ENCODE measurements at places on chromosomes 5 and 9. TPM values are rescaled to one million over a fixed set of nuclear protein-coding genes. Genes with fewer than 3 reads are reported as not detected.

PLAC8L1 gene
- total RNA-seq, result not detected

IL3 gene
- total RNA-seq, result not detected

BBLN gene
- total RNA-seq, result 30.3 TPM

WWC1 gene
- total RNA-seq, result 2.2 TPM

IRX4 gene
- not detected for total RNA-seq

FGF1 gene
- 16.0 TPM for total RNA-seq

UBAC1 gene
- 27.6 TPM for total RNA-seq

ERAP2 gene
- 15.8 TPM for total RNA-seq

GGTA1 gene
- not detected for total RNA-seq

IFNA2 gene
- total RNA-seq, result not detected

GDNF gene
- total RNA-seq, result 0.43 TPM

RANBP17 gene
- total RNA-seq, result 33.7 TPM

LCN9 gene
- total RNA-seq, result not detected

XPA gene
- 9.0 TPM for total RNA-seq

SUSD3 gene
- total RNA-seq, result 3.2 TPM

LHX3 gene
- not detected for total RNA-seq

SCGB3A2 gene
- total RNA-seq, result not detected

WNT8A gene
- total RNA-seq, result not detected

GABRA6 gene
- total RNA-seq, result not detected

DAB2IP gene
- 47.9 TPM for total RNA-seq

TARS1 gene
- total RNA-seq, result 293 TPM

DCANP1 gene
- total RNA-seq, result not detected

GRXCR2 gene
- not detected for total RNA-seq

PCDHGC4 gene
- 2.6 TPM for total RNA-seq
